ENCODE measurements at places on chromosomes 11 and 22. TPM values are rescaled to one million over a fixed set of nuclear protein-coding genes. Genes with fewer than 3 reads are reported as not detected.

Gene CCDC87
- 0.16 TPM for total RNA-seq

GRCh38 chr11:94550513-94550912 lies 6.8 kb downstream of the FUT4 start:
- ATAC-seq = no peak

Gene C11orf97
- not detected for total RNA-seq

DNA sequence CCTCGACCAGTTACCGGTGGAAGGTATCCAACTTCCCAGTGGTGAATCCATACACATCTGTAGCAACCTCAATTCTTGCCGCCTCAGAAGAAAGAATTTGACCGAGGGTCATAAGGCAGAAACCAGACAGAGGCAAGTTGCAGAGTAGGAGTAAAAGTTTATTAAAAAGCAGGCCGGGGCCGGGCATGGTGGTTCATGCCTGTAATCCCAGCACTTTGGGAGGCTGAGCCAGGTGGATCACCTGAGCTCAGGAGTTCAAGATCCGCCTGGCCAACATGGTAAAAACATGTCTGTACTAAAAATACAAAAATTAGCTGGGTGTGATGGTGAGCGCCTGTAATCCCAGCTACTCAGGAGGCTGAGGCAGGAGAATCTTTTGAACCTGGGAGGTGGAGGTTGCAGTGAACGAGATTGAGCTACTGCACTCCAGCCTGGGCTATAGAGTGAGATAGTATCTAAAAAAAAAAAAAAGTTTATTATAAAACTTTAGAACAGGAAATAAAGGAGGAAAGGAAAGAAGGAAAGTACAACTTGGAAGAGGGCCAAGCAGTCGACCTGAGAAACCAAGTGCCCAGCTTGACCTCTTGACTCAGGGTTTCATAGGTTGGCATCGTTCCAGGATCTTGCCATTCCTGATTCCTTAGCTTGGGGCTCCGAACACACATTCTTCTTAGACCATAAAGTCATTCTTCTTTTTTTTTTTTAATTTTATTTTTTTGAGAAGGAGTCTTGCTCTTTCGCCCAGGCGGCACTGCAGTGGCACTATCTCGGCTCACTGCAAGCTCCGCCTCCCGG lies 27.8 kb downstream of the RGL4 start:
- ATAC-seq = no peak

Gene UPK3A
- not detected for total RNA-seq

DNA sequence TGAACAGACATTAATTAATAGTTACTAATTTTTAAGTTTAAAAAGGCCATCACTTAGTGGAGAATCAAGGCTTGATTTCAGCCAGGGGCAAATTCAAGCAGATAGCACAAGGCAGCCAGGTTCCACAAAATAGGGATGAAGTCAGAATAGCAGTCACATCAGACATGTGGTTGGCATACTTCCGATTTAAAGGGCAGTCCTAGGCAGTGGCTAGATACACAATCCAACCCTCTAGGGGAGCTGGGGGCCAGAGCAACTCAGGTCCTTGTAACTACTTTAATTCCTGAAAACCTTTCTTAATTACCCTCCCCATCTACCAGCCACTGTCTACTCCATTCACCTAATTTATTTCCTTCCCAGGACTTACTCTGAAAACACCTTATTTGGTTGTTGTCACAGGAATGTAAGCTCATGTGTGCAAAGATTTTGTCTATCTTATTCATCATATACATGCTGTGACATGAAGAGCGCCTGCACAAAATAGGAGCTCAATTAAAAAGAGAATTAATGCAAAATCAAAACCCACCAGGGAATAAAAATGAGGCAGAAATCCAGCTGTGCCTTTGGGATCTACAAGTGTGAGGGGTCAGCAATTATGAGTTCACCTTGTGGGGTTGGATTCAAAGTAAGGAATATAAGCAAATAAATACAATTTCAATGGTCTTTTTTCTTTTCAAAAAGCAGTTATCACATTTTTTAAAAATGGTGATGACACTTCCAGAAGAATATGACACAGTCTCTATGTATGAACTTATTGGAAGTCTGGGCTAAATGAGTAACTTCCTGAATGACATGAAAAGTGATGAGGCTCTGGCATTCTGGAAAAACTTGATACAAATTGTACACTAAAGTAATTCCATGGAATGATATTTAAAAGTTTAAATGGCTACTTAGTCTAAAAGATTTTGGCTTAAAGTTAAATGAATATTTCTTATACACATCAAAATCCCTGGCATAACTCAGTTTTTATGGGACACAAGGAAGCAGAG lies 53.8 kb downstream of the COPB1 start:
- ATAC-seq = no peak

Gene APOBEC3G
- total RNA-seq = 3.9 TPM

Gene OR2AG1
- total RNA-seq = not detected

Gene SYNGR1
- total RNA-seq = 23.0 TPM

DNA sequence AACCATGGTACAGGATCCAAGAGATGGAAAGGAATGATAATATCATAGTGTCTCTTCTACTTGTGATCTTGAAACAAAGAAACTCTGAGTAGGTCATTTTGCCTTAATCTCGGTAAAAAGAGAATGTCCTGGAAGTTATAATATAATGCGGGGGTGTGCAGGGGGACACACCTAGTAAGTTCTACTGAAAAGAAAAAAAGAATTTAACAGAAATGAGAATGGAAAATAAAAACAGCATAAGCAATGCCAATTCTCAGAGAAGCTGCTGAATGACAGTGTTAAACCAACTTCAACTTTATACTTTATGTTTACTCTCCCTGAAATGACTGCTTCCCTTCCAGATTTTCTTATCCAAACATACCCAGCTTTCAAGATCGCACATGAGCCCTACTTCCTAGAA lies 2.0 kb downstream of the HPS5 start:
- no peak for ATAC-seq

Gene CCDC179
- total RNA-seq = not detected

DNA sequence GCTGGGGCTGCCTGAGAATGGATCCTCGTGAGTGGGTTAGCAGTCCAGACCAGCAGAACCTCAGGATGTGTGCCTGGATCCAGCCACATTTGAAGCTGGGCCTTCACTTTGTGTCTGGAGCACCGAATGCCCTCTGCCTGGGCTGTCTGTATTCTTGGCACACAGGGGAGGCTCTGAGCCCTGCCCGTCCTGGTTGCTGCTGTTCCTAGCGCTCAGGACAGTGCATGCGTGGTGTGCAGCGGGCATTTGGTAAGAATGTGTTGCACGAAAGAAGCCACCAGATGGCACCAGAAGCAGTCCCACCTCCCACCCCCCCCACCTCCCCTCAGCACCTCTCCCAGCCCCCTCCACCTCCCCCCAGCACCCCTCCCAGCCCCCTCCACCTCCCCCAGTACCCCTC lies 4.1 kb upstream of the MAPK11 start:
- no peak for ATAC-seq

- no peak for ATAC-seq
These were observed 347.9 kb downstream of the TTC28 start for GRCh38 chr22:28331695-28332094.

DNA sequence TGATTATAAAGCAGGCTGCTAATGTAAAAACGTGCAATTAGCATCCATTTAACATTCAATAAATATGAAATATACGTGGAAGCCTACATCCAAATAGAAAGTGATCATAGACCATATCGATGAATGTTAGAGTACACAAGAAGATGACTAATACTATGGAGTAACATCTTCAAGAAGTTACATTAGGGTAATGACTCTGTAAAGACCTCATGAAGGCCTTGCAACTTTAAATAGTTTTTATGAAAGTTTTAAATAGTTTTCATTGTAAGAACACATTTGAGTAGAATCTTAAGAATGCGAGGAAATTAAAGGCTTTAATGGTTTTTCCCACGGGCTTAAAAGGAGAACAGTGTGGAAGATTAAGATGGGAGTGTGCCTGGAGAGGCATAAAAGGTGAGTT lies 1.4 kb downstream of the TRIM34 start:
- no peak for ATAC-seq

- ATAC-seq = no peak
These were observed 4.0 kb downstream of the SAA1 start for GRCh38 chr11:18270102-18270501.

DNA sequence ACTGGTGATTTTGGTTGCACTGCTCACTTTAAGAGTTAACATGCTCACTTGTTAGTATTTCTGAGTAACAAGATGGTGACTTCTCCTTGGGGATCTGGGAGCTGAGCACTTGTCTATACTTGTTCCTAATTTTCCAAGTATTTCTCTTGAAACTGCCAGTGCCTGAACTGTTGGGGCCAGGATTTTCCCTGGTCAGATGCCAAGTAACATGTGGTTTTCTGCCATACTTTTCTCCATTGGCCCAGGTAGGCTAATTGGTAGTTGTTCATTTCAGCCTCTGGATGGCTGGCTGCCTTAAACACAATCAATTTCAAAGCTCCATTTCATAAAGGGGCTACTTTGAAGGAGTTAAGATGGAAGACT lies 35.0 kb downstream of the RNF141 start:
- ATAC-seq = no peak

GRCh38 chr22:46619240-46619829 lies 851 bp upstream of the GRAMD4 start:
- no peak for ATAC-seq

DNA sequence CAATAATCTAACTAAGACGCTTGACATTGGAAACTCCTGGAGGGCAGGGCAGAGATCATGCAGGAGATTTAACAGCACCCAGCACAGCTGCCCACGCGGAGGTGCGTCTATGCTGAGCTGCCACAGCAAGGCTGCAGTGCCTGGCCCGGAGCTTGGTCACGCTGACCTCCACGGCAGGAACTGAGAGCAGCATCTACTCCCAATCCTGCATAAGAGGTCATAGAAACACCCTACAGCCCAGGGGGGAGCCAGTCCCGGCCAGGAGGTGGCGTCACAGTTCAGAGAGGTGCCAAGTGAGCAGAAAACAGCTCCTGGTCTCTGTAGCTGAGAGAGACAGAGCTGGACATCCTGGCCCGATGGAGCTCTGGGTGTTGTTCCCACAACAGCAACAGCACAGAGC lies 121.1 kb upstream of the TMEM45B start:
- ATAC-seq = no peak

- peak; percentile 87 for ATAC-seq
These were observed 31.1 kb downstream of the TMEM45B start for GRCh38 chr11:129846508-129847335.

DNA sequence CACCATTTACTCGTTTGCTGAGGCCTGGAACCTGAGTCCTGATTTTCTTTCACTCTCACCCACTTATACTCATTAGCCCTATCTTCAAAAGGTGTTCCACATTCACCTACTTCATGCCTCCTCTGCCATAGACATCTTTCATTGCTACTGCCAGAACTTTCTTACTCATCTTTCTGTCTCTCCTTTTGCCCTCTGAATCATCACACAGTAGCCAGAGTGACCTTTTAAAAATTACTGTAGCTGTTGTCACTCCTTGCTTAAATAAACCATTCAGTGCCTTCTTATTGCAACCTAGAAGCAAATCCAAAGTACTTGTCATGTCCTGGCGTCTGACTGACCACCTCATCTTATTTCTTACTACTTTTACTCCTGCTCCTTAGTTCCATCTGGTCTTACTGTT lies 38.2 kb downstream of the ATXN10 start:
- no peak for ATAC-seq

- peak; percentile 42 for ATAC-seq
These were observed 9.9 kb upstream of the IGLL5 start for GRCh38 chr22:22877523-22878210.

DNA sequence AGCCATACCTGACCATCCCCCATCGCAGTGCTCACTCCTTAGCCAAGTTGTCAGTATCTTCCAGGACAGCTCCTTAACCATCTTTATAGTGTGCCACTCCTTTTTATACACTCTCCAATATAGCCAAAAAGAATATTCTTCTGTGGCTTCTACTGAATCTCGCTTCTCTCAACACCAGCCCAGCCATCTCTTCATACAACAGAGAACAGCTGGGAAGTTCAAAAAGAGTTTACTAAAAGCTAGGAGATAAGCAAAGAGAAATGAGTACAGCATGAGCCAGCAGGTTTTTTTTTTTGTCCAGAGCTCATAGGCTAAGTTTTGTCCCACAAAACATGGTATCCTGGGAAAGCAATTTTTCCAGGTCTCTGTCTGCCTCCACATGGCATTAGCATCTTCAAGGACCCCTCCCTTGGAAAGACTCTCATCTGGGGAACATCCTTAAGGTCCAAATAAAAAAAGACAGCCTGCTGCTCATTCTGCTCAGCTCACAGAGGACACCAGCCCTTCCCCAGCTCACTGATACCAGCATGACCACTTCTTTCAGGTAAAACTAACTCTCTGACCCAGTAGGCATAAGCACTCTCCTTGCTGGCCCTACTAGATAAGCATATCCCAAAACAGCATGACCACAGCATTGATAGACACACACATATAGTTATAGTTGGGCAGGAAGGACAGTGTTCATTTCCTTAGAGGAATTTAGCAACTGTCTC lies 48.8 kb upstream of the YWHAH start:
- ATAC-seq = no peak

Gene SIDT2
- total RNA-seq = 9.8 TPM
